Forelimb muscle (tissue), 1 donor: ENCODE measurements at places on chromosomes 6 and 20.

GRCh38 chr20:11003341-11003740 is 329.5 kb upstream of the JAG1 start:
- no peak for DNase-seq

- DNase-seq = no peak
These were observed 75.6 kb downstream of the MMS22L start for GRCh38 chr6:97207383-97207782.

DNA sequence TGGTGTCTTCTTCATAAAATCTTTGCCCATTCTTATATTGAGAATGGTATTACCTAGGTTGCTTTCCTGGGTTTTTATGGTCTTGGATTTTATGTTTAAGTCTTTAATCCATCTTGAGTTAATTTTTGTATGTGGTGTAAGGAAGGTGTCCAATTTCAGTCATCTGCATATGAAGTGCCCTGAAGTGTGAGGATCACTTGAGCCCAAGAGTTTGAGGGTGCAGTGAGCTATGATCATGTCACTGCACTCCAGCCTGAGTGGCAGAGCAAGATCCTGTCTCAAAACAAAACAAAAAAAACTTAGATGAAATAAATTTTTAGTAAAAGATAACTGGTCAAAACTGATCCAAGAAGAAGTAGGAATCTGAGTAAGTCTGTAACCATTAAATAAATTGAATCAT is 215.4 kb downstream of the TBC1D7 start:
- DNase-seq = no peak

GRCh38 chr6:4522453-4522852 is 253.8 kb upstream of the CDYL start:
- no peak for DNase-seq

- no peak for DNase-seq
These were observed 20.4 kb upstream of the EFHC1 start for GRCh38 chr6:52399511-52400312.

GRCh38 chr20:8673116-8673515 is 395.8 kb upstream of the PLCB4 start:
- DNase-seq = no peak

DNA sequence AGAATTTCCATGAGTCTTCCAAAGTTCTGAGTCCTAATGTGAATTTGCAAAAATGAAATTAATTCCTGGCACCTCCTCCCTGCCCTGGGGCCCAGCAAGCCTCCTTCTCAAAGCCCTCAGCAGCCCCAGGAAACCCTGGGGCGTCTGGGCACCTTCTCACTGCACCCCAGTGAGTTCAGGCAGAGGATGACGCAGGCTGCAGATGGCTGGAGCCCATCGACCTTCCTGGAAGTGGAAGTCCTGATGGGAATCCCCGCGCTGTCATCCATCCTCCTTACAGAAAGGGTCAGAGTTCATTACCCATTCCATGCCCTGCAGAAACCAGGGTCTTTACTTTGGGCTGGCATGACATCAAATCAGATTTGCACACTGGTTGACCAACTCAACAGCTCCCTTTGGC is 31.6 kb downstream of the DLL1 start:
- DNase-seq = no peak

- DNase-seq = no peak
These were observed 851 bp downstream of the SNX5 start for GRCh38 chr20:17967521-17968365.

DNA sequence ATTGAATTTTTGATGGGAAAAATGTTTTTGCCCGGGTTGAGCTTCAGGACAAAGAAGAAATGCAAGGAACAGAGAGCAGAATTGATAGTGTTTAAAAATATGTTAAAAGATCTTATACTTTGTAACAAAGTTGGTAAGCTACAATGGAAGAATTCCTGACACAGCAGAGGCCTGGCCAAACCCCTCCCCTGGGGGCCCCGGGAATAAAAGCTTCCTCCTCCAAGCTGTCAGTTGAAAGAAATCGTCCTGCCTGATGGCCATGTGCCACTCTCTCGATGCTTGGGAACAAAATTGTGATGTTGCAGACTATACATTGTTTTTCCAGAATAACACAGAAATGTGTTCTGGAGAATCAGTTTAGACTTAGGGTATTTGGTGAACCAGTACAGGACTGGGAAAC is 14.2 kb upstream of the TOX2 start:
- no peak for DNase-seq

GRCh38 chr6:90787446-90787845 is 200.6 kb upstream of the MAP3K7 start:
- DNase-seq = no peak

DNA sequence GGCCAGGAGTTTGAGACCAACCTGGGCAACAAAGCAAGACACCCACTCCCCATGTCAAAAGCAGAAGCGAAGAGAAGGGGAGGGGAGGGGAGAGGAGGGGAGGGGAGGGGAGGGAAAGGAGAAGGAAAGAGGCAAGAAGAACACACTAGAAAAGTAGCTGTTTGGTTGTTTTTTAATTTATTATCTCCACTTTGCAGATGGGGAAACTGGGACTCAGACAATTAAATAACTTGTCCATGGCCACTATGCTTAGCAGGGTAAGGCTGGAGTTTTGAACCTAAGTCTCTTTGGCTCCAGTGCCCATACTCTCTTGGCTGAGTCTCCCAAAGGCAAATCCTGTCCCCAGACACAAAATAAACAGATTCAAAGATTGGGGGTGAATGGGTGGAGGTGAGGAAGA is 12.4 kb upstream of the GHRH start:
- DNase-seq = no peak

- DNase-seq = no peak
These were observed 8.8 kb upstream of the TAF8 start for GRCh38 chr6:42041481-42042053.

DNA sequence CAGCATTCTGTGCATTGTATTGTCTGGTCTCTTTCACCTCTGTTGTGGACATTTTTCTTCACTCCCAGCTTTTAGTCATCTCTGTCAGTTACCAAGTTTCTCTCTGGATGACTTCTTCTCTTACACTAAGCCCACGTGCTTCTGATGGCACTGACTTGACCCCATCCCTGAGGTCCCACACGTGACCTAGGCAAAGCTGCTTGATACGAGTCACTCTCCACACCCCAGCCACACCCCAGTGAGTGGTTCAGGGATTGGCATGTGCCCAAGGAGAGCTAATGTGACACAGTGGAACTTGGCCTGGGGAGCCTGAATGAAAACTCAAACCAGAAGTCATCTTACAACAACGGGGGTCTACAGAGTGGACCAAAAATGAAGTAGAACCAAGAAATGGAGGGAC is 32.2 kb downstream of the HTR1E start:
- DNase-seq = no peak

- no peak for DNase-seq
These were observed 411.8 kb downstream of the SYNE1 start for GRCh38 chr6:152225241-152225934.

- no peak for DNase-seq
These were observed 119.6 kb upstream of the DOK5 start for GRCh38 chr20:54355631-54356280.

DNA sequence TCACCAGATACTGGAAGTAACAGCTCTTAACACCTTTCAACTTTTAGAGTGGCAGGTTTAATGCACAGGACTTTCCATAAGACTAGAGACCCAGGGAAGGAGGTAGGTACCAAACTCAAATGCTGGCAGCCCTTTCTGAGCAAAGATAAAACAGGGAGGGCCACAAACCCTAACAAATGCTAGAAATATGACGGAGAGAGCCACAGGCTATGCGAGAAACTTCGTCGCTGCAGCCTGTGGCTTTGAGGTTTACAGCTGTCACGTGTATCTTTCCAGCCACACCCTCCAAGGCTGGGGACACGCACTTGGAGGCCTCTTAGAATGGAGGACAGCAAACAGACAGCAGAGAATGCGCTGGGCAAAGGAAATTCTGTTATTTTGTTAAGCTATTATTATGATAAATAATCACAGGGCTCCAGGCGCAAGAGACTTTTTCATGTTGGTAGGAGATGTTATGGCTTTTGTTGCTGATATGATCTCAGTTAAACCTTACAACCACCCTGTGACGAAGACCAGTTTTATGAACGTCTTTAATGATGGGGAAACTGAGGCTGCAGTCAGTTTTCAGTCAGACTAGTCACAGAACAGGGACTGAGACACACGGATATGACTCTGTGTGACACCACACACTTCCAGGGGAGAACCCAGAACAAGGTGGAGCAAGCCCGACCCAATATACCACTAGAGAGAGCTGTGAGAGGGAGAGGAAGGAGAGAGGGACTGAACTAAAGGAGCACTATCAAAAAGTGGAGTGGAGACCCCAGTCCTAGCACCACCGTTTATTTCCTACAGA is 2.0 kb downstream of the TRAM2 start:
- DNase-seq = no peak

GRCh38 chr6:93972791-93973190 is 553.4 kb upstream of the EPHA7 start:
- DNase-seq = no peak

- no peak for DNase-seq
These were observed 4.7 kb upstream of the SULF2 start for GRCh38 chr20:47789764-47790579.

DNA sequence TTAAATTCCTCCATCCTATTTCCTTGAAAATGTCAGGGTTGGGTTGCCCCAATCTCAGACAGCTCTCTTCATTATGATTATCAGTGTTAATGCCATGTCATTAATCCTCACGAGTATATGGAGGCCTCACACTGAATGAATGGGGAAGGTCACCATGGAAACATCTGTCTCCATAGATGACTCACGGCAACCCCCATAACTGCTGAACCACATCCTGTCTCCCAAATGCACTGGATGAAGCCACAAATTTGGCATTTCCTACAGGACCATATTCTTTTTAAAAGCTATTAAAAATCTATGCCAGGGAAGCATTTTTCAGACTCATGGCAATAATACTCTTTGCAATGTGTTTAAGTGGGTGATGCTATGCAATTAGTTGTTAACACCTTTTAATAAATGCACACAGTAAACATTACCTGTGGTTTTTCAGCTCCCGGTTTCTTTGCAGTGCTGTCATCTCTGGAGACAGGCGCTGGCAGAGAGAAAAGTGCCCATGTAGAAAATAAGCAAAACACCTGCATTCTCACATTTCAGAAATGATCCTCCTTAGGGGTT is 80.1 kb upstream of the PTPRK start:
- DNase-seq = no peak

DNA sequence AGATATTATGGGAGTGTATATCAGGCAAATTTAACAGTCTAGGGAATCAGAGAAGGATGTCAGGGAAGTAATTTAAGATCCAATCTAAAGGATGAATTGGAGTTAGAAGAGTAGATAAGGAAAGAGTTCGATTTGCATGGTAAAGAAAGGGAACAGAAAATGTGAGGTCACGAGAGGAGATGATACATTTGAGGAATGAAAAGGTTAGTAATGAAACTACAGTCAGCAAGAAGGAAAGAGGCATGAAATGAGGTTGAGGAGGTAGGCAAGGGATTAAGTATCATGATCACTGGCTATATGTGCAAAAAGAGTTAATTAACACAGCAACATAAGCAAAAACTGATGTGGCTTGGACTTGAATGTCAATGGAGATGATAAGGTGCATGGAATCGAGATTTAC is 22.4 kb downstream of the ZNF318 start:
- no peak for DNase-seq

DNA sequence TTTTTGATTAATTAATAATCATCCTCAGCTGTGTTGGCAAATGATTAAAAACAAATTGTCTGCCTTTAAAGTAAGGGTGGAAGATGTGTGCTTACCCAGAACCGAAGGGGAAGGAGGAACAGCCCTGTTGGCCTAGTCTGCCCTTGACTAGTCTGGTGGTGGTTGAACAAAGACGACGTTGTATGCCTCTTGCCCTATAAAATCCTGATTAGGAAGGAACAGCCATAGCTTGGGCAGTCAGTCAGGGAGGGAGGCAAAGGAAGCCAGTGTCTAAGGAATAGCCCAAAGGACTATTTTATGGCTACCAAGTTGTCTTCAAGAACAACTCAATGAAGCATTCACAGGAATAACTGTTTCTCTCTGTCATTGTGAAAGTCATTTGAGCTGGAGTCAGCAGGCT is 70.7 kb downstream of the PRDM1 start:
- no peak for DNase-seq

DNA sequence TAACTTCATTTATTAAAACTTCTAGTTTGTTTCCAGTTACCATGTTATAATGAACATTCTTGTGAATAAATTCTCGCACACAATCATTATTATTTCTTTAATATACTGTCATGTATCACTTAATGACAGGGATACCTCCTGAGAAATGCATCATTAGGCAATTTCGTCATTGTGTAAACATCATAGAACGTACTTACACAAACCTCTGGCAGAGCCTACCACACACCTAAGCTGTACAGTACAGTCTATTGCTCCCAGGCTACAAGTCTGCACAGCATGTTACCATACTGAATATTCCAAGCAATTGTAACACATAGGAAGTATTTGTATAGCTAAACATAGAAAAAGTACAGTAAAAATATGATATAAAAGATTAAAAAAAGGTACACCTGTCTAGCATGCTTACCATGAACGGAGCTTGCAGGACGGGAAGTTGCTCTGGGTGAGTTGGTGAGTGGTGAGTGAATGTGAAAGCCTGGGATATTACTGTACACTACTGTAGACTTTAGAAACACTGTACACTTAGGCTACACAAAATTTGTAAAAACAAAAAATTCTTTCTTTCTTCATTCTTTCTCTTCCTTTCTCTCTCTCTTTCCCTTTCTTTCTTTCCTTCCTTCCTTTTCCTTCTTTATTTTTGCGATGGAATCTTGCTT is 268.2 kb upstream of the SOX4 start:
- no peak for DNase-seq

DNA sequence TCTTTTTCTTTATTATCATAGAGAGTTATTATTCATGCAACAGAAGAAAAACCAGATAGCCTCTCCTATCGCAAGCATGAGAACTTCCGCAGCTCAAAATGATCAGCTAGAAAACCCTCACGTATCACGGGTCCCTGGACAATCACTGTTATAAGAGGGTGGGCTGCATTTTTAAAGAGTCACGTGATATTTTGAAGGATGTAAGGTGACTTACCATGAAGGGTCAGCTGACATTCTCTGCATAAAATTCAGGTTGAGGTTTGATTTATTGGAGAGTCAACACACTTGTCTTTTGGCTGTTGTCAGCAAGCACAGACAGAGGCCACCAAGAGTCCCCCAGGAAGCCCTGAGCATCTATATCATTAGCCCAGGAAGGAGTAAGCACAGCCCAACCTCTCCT is 39.5 kb downstream of the ID4 start:
- no peak for DNase-seq

- DNase-seq = no peak
These were observed 5.2 kb downstream of the HFE start for GRCh38 chr6:26092443-26092842.

GRCh38 chr20:10288954-10289646 is 70.5 kb downstream of the SNAP25 start:
- DNase-seq = no peak

- DNase-seq = no peak
These were observed 25.0 kb downstream of the ULBP1 start for GRCh38 chr6:149988550-149989346.

DNA sequence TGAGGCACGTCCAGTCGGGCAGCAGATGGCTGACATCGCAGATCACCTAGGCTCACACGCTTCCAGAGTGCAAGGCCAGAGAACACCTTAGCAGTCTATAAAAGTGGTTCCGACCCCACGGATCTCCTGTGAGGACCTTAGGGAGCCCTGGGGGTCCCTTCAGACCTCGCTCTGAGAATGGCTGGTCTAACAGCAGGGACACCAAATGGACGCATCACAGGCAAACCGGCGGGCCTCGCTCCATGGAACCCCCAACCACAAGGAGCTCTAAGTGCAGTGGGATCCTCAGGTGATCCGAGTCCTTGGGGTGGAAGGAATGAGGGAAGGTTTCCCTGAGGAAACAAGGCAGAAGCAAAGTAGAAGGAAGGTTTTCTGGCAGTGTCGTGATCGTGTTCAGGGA is 135.4 kb downstream of the SMOC2 start:
- DNase-seq = no peak

GRCh38 chr20:952196-952795 is 36.2 kb upstream of the ANGPT4 start:
- DNase-seq = no peak
